ENCODE measurements at places on chromosomes 4 and X.

GRCh38 chrX:21813612-21814368 is 25.6 kb upstream of the MBTPS2 start:
- DNase-seq = no peak

GRCh38 chr4:15331930-15332329 is 95.9 kb upstream of the C1QTNF7 start:
- no peak for DNase-seq

DNA sequence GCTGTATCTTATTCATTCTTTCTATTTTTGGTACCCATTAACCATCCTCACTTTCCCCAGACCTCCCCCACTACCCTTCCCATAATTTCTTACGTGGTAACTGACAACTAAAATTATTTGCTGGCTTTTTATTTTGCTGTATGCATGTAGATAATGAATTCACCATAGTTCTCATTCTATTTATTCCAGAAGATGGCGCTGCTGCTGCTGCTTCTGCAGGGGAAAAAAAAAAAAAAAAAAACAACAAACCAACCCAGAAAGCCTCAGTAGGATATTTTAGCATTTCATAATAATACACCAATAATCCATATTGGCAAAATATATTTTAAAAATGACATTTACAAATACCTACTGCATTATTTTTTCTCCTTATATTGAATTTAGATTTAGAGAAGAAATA is 416.6 kb upstream of the MAGEB18 start:
- no peak for DNase-seq

DNA sequence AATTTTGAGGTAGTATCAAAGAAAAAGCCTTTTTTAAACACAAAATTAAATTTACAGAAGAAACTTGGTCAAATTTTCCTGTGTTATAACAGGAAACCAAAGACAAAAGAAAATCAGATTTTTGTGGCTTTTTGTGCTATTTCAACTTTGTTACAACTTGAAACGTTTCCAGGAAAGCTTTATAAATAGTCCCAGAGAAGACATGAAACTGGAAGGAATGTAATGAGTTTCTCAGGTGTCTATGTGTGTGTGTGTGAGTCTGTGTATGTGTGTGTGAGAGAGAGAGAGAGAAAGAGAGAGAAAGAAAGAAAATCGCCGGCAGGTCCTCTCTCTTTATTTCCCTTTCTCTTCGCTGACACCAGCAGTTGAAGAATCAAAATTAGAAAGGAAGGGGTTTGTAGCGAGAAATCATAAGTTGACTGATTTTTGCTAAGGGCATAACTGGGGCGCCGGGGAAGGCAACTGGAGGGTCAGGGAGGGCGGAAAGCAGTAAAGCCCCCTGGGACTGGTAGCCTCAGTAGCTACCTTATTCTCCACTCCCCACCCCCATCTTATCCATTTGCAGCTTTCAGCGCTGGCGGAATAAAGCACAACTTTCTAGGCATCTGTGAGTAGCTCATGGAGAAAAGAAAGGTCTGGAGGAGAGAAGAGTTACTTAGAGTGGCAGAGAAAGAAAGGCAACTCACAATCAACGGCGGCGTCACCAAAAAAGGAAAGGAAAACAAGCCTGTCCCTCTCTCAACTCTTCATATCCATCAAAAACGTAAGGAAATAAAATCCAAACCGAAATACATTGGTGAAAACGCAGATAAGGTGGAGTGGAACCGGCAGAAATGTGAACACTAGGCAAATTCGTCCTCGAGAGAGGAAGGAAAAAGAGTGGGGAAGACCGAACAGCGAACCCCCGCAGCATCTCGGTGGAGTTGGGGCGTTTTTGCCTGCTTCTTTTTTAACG is 1.3 kb downstream of the TMEM47 start:
- no peak for DNase-seq

- DNase-seq = no peak
Observed at GRCh38 chr4:5203309-5203992, 152.2 kb downstream of the STK32B start.

DNA sequence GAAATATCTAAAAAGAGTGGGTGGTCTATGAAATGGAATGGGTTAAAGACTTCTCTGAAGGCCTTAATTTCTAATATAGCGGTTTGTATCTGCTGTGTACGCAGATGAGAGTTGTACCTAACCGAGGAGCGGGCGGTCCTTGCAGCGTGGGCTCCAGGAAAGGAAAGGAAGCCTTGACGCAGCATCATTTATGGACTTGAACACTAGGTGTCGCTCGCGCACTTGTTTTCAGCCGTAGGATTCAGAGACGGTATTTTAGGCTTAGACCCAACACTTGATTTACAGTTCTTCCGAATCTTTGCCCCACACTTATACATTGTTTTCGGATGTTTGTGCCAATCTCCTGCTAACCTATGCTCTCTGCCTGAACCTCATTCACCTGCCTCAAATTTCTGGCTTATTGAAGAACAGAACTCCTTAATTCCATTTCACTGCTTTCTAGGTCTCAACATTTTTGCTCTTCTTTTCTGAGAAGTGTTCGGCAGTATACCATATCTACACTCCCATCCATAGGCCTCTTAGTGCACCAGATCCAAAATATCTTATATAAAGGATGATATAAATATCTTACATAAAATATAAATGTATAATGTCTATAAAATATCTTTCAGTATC is 48.9 kb upstream of the AADAT start:
- peak; percentile 72 for DNase-seq

GRCh38 chr4:94525993-94526728 is 74.4 kb downstream of the PDLIM5 start:
- no peak for DNase-seq

DNA sequence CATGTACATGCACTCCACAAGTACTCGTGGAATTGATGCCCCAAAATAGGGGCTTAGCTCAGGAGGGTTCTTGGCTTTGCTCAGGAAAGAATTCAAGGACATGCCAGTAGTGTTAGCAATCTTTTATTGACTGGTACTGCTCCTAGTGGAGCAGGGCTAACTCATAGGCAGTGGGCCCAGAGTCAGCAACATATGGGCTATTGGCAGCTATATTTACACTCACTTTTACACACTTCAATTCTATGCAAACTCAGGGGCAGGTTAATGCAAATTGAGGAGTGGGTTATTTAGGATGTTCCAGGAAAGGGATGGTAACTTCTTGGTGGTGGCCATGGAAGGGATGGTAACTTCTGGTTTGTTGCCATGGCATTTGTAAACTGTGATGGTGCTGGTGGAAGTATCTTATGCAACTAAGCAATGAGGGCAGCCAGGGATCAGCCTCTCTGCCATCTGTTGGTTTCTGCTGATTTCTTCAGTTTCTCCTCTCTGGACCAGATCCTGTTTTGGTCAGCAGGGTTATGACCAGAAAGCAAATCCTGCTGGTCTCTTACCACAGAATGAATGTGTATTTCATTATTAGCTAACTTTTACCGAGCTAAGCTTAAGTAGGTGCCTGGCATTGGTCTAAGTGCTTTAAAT is 69.2 kb upstream of the FAT1 start:
- no peak for DNase-seq

DNA sequence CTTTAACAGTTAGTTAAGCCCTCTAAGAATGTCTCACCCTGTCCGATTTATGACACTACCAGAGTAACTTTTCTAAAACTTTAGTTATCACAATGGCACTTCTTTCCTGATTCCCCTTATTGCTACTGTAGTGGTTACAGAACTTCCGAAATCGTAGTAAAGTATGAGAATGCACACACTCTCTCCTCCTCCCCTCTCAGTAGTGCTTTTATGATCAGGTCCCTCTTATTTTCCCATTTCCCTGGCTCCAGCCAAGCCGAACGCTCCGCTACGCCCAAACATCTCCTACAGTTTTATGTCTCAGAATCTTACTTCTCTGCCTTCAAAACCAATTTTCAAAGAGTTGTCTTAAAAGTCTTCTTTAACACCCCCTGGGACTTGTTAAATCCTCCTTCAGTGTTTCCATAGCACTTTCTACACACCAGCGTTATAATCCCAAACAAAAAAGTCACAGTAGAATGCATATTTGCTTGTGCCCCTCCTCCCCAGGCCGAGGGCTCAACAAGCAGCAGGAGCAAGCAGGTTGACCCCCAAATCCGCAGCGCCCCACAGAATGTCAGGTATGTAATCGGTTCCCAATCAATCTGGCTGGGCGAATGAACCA is 671 bp downstream of the HPF1 start:
- DNase-seq = no peak

All from activated naive CD8-positive, alpha-beta T cell treated with anti-CD3 and anti-CD28 coated beads, Interleukin-2, amount 50 U/mL, for 24 hours (primary cell).